ENCODE measurements at places on chromosomes 1 and 21. TPM values are rescaled to one million over a fixed set of nuclear protein-coding genes. Genes with fewer than 3 reads are reported as not detected.

SLC27A3 gene
- 29.1 TPM for total RNA-seq

DENND2D gene
- 14.9 TPM for total RNA-seq

GRCh38 chr21:36552434-36552785, 72.5 kb upstream of the CLDN14 start:
- DNase-seq = no peak

DNA sequence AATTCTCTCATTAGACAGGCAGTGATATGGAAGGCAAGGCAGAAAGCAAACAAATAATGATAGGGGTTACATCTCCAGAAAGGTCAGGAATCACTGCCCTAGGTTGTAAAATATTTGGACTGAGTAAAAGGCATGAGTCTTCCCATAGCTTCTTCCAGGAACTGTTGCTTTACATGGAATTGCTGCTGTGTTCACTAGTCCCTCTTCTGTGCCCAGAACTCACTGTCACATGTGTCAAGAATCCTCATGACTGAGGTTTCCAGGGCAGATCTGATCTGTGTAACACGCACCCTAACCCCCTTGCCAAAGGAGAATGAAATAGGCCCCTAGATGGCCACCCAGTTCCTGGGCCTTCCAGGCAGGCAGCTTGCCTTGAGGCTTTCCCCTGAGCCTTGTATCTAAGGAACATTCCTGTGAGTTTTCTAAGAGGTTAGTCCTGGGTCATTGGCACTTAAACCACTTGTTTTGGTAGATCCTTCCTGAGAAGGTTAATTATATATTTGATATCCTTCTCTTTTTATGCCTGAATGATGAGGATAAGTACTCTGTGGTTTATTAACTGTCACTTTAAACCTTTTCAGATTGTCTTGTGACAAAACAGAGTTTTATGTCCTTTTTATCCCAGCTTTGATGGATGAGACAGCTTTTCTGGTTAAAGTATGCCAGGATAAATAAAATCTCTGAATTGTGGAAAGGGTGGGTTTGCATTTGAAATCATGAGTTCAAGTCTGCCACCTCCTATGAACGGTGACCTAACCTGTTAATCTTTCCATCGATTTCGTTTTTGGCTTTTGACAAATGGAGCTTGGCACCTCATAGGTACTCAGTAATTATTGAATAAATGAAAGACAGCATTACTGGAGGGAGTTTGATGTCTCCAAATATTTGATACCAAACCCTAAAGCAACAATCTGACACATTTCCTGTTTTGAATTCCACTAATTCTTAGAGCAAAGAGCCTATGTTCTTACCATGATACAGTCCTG, 163.3 kb downstream of the DHRS3 start:
- DNase-seq = no peak

DNA sequence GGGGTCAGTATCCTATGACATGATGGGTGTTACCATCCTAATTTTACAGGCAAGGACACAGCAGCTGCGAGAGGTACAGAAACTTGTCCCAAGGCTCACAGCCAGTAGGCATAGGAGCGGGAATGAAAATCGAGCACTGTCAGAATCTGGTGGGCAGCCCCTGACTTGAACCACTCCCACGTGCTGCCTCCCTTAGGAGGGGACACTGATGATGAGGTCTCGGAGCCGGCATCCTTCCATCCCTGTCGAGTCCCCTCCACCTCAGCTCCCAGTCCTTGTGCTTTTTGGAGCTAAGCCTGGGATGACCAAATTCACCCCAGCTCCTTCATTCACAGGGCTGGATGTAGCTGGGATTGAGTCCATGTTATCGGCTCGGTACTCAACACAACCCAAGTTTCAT, 49.0 kb downstream of the B3GALT5 start:
- DNase-seq = no peak

GRCh38 chr1:56502700-56503245, 76.6 kb downstream of the PLPP3 start:
- DNase-seq = no peak

- DNase-seq = no peak
These were observed 496.5 kb upstream of the ADGRL2 start for GRCh38 chr1:81304187-81304586.

DNA sequence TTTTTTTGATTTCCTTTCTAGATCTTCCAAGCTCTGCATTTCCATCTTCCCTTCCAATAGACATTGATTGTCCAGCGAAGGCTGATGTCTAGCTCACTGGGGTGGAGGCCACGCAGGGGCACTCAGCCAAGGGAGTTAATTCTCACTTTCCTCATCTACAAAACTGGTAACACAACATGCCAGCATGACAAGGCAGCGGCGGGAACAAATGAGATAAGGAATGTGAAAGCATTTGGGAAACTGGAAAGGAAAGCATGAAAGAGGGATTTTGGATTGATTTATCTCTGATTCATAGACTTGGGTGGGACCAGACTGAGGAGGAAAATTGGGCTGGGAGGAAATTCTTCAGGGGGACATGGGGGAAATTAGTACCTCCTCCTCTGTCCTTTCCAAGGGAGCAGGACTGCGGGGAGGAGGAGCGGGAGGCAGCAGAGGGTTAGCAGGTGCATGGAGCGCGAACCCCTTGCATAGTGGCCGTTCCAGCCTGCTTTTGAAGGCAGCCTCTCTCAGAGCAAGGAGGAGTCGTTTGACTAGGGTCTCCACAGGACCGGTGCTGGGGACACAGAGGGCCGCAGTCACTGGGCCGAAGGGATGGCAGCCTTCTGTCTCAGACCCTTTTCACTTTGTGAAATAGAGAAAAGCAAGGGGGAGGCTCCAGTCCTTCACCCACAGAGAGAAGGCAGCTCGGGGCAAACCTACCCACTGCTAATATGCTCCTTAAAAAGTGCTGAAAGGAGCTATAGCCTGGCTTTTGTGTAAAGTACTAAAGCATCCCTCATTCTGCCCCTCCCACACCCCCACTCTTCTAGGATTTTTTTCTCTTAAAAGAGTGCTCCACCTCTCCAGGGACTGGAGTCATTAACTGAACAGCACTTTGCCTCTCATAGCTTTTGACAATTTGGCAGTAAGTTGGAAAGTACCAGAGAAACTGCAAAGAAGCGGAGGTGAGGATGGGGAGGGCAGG, 89.2 kb downstream of the PLXNA2 start:
- no peak for DNase-seq

Data from liver (tissue), 10 donors.